Forelimb muscle (tissue), 1 donor: ENCODE measurements at places on chromosomes 13 and 19. TPM values are rescaled to one million over a fixed set of nuclear protein-coding genes. Genes with fewer than 3 reads are reported as not detected.

CLEC17A gene
- polyA plus RNA-seq: not detected

ZBTB7A gene
- polyA plus RNA-seq: 8.0 TPM

LRRC25 gene
- 1.6 TPM for polyA plus RNA-seq

CNFN gene
- polyA plus RNA-seq: not detected

HRC gene
- 178 TPM for polyA plus RNA-seq

KLK12 gene
- polyA plus RNA-seq: not detected

RGCC gene
- 17.1 TPM for polyA plus RNA-seq

KLHL1 gene
- not detected for polyA plus RNA-seq

FUT1 gene
- 1.1 TPM for polyA plus RNA-seq

EXOC3L2 gene
- polyA plus RNA-seq: 1.1 TPM

DNA sequence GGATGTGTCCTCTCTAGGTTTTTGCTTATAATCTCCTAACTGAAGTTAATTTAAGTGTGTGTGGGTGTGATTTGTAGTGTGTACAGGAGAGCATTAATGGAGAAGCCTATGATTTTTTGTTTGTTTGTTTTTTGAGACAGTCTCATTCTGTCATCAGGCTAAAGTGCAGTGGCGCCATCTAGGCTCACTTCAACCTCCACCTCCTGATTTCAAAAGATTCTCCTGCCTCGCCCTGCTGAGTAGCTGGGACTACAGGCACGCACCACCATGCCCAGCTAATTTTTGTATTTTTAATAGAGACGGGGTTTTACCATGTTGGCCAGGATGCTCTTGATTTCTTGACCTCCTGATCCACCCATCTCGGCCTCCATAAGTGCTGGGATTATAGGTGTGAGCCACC lies 20.6 kb downstream of the ZNF701 start:
- no peak for DNase-seq

GRCh38 chr19:57559008-57559403 lies 657 bp downstream of the ZNF550 start:
- no peak for DNase-seq

GRCh38 chr13:79427883-79428282 lies 21.8 kb upstream of the RBM26 start:
- DNase-seq: no peak

- DNase-seq: no peak
Measured at GRCh38 chr13:37392389-37392788, 206.2 kb downstream of the POSTN start.

DNA sequence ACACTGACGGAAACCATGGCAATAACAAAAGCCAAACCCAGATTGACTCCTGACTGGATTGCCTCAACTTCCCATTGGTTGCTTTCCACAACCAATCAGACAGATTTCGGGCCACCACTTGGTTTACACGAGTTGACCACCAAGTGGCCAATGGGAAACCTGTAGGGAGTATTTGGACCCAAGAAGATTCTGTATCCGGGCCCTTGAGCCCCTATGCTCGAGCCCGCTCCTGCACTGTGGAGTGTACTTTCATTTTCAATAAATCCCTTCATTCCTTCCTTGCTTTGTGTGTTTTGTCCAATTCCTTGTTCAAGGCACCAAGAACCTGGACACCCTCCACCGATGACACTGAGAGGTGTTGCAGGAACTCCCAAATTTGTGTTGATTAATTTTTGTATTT lies 24.1 kb upstream of the URI1 start:
- DNase-seq: no peak

GRCh38 chr13:25447396-25447795 lies 75.6 kb downstream of the ATP8A2 start:
- no peak for DNase-seq

DNA sequence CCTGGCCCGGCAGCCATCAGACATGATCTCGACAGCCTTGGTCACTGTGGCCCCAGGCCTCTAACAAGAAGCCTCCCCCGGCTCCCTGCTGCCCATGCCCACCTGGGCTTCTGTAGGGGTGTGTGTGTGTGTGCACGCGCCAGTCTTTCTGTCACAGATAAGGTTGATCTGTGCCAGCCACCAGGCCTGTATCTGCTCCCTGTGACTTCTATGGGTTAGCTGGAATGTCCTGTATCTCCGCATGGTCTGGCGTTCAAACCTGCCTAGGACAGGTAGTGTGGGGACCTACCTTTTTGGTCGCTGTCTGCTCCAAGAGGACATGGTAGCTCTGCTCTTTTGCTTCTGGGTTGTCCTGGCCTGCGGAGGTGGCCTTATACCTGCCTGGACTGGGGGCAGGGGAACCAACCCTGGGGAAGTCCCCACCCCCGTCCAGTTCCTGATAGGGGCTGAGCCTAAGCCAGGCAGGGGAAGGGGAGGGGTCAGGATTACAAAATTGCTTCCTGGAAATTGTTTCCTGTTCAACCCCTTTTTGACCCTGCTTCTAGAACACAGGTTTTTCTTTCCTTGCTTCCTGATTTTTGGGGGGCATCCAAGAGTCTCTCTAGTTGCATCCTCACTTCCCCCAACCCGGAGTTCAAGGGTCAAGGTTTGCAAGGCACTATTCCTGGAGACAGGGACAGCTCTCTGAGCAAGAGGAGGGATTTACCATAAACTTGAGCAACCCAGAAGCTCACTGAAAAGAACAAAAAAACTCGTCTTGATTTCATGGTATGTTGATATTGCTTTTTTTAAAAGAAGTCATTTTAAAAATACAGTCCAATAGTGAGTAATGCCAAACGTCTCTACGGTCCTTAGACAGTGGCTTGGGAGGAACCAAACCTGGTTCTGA lies at the start of gene LRG1:
Gene LRG1 (minus strand): TSS at position 344 of the 889 bp plus-strand sequence. CDS start 23 bp downstream, at position 321.
- DNase-seq: no peak

DNA sequence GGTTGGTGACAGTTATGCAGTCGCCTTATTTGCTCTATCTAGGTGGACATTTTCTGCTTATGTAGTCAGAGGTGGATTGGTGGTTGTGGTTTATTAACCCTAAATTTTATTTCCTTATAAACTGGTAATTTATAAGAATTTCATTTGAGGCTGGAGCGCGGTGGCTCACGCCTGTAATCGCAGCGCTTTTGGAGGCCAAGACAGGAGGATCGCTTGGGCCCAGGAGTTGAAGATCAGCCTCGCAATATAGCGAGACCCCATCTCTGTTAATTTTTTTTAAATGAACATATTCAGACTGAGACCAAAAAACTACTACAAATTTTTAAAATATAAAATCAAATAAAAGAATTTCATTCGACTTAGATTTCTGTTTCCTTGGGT lies 810 bp downstream of the ZNF627 start:
- DNase-seq: no peak

DNA sequence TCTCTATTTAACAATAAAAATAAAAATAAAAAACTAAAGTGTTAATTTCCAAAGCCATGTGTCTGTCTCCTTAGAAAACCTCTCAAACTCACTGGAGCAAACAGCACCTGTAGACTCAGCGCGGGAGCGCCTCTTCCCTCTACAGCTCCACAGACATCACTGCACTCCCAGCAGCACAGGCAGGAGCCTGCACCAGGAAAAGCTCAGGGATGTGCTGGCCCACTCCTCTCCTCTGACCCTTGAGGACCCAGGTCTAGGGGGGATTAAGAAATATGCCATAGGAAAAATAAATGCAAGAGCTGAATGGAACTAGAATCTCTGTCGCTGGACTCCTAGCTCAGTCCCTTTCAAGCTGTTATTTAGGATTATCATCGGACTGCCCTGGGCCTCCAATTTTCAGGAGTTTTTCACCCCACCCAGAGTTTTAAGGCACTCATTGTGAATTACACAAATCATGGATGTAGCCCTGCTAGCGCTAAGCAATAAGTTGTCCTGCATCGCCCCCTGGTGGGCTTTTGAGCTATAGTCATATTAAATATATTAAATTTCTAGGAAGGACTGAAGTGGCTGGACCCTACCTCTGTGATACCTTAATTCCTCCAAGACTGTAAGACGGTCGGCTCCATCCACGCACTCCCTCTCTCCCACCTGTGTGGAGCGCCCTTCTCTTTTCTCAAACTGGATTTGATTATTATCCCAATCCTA lies 333.9 kb downstream of the UQCRFS1 start:
- peak; percentile 57 for DNase-seq

DNA sequence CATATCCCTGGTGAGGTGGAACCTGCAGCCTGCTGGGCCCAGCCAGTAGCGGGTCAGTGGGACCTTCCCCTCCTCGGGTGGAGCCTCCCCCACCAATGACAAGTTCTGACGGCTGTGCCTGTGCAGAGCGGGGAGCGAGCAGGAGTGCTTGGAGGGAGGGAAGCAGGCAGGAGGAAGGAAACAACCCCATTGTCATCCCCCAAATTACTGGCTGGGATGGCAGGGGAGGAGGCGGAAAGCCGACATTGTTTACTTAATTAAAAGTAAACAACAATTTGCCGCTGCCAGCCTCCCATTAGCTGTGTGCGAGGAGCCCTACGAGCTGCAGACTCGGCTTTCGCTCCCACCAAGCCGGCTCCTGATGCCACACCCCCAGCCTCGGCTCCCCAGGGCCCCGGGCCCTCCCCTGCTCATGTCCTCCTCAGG lies 45.5 kb downstream of the LYL1 start:
- DNase-seq: no peak

GRCh38 chr13:27474751-27475268 lies 24.4 kb upstream of the MTIF3 start:
- no peak for DNase-seq

DNA sequence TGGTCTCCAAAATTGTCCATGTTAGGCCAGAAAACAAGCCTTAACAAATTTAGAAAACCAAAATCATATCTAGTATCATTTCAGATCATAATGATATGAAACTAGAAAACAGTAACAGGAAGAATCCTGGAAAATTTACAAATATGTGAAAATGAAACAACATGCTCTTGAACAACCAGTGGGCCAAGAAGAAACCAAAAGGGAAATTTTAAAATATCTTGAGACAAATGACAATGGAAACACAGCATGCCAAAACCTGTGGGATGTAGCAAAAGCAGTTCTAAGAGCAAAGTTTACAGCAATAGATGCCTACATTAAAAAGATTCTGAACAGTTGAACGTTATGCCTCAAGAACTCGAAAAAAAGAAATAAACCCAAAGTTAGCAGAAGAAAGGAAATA lies 32.6 kb downstream of the VWA8 start:
- DNase-seq: no peak
